ENCODE measurements at places on chromosomes 3 and 15.

DNA sequence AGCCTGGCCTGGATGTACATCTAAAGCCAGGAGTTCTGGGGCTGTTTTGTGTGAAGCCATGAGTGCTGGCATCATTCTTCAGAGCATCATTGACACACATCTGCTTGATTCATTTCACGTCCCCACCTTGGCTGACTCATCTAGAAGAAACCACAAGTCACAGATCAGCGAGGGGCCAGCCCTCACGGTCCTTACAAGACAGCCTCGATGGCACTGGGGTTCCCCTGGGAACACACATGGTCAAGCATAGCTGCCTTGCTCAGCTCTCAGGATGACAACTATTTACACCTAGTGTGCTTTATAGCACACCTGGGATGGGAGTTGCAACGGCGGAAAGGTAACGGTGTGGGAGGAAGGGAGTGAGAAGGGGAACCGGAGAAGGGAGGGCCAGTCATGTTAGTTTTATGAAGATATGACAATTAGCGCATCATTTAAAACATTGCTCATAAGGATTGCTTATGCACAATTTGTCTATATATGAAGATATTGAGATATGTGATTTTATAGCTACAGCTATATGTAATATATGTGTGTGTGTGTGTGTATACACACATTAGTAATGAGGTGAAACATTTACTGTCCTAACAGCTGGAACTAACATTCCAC, 227.1 kb downstream of the RPLP1 start:
- H3K4me1 ChIP-seq: no peaks in the 10 kb centered on the region
- H3K27me3 ChIP-seq: peaks cover 43% of the 10 kb centered on the region
- H3K36me3 ChIP-seq: no peaks in the 10 kb centered on the region
- DNase-seq: no peak
- no peak overlapping the region for H3K4me3 ChIP-seq
- H3K27ac ChIP-seq: no peak overlapping the region

- no peak overlapping the region for H3K4me3 ChIP-seq
- peaks cover 3% of the 10 kb centered on the region for H3K36me3 ChIP-seq
- no peaks in the 10 kb centered on the region for H3K27me3 ChIP-seq
Observed at GRCh38 chr3:128334766-128335165, 131.9 kb downstream of the DNAJB8 start.

DNA sequence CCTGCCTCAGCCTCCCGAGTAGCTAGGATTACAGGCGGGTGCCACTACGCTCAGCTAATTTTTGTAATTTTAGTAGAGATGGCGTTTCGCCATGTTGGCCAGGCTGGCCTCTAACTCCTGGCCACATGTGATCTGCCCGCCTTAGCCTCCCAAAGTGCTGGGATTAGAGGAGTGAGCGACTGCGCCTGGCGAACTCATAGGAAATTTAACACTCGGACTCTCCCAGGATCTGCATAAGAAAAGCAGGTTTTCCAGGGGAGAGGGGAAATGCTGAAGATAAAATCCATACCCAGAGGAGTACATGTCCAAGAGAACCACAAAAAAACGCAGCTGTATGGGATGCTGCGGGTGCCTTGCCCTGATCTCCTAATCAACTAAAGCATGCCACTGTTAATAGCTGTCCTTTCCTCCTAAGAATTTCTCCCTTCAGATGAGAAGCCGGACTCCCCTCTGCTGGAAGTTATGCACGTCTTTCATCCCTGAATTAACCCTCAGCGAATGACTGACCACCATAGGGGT, 25.3 kb upstream of the TGFBR2 start:
- no peaks in the 10 kb centered on the region for H3K36me3 ChIP-seq
- H3K4me3 ChIP-seq: no peak overlapping the region
- H3K27ac ChIP-seq: no peak overlapping the region

- H3K27me3 ChIP-seq: no peaks in the 10 kb centered on the region
- H3K36me3 ChIP-seq: no peaks in the 10 kb centered on the region
- H3K4me3 ChIP-seq: no peak overlapping the region
- no peak overlapping the region for H3K27ac ChIP-seq
- H3K4me1 ChIP-seq: no peaks in the 10 kb centered on the region
Observed at GRCh38 chr3:109784285-109784684, 446.9 kb upstream of the DPPA4 start.

GRCh38 chr3:81585937-81586336, 175.5 kb downstream of the GBE1 start:
- H3K4me3 ChIP-seq: no peak overlapping the region
- peaks cover 79% of the 10 kb centered on the region for H3K36me3 ChIP-seq
- no peaks in the 10 kb centered on the region for H3K27me3 ChIP-seq
- H3K4me1 ChIP-seq: no peaks in the 10 kb centered on the region
- no peak for DNase-seq

GRCh38 chr15:91520850-91521249, 332.7 kb upstream of the SLCO3A1 start:
- H3K4me1 ChIP-seq: peaks cover 3% of the 10 kb centered on the region
- no peaks in the 10 kb centered on the region for H3K27me3 ChIP-seq
- H3K4me3 ChIP-seq: no peak overlapping the region
- DNase-seq: no peak
- H3K27ac ChIP-seq: no peak overlapping the region

DNA sequence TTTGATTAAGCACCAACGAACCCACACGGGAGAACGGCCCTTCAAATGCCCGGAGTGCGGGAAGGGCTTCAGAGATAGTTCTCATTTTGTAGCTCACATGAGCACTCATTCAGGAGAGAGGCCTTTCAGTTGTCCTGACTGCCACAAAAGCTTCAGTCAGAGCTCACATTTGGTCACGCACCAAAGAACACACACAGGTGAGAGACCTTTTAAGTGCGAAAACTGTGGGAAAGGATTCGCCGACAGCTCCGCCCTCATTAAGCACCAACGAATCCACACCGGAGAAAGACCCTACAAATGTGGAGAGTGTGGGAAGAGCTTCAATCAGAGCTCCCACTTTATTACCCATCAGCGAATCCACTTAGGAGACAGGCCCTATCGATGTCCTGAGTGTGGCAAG, 8.7 kb downstream of the ZNF774 start:
- H3K27me3 ChIP-seq: no peaks in the 10 kb centered on the region
- DNase-seq: no peak

DNA sequence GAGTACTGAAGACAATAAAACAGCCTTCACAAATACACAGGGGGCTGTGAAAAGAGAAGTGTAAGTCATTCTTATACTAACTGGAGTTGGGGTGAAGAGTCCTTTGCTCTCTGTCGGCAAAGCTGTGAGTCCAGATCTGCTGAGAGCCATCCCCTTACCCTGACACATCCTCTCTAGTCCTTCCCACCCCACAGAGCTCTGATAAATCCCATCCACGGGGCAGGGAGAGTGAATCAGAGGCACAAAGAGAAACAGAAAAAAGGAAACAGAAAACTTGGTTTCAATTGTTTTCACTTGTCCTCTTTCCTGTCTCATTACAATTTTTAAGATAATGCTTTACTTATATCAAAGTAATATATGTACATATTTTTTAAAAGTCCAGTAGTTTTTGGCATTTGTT, 18.2 kb upstream of the ZNF639 start:
- H3K27ac ChIP-seq: no peak overlapping the region
- no peaks in the 10 kb centered on the region for H3K36me3 ChIP-seq
- no peaks in the 10 kb centered on the region for H3K27me3 ChIP-seq
- DNase-seq: no peak
- no peak overlapping the region for H3K4me3 ChIP-seq

DNA sequence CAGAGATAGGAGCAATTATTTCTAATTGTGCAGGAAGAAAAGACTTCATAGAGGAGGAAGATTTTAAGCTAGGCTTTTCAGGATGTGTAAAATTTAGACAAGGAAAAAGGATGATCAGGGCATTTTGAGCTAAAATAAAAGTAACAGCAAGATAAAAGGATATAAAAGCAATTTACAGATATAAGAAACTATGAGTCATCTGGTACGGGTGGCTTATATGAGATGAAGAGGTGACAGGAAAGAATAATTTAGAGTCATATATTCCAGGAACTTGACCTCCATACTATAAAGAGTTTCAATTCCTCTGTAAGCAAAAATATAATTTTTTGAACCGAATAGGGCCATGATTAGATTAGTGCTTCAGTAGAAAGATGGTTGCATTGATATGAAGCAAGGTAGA, 273.7 kb downstream of the RBMS3 start:
- no peak overlapping the region for H3K4me3 ChIP-seq
- H3K27me3 ChIP-seq: no peaks in the 10 kb centered on the region
- no peak overlapping the region for H3K27ac ChIP-seq
- peaks cover 2% of the 10 kb centered on the region for H3K4me1 ChIP-seq
- peaks cover 2% of the 10 kb centered on the region for H3K36me3 ChIP-seq
